Fibroblast of lung (primary cell): ENCODE measurements at places on chromosomes 1 and 21.

- peak; percentile 52 for DNase-seq
These were observed 82.8 kb downstream of the DISP1 start for GRCh38 chr1:222897527-222898190.

- peak; percentile 8 for DNase-seq
These were observed 45.8 kb upstream of the SAMSN1 start for GRCh38 chr21:14591882-14592281.

- DNase-seq, result peak; percentile 92
These were observed 69.2 kb downstream of the MORN1 start for GRCh38 chr1:2322065-2322571.

GRCh38 chr1:86779308-86780191 lies 75.2 kb downstream of the SH3GLB1 start:
- peak; percentile 88 for DNase-seq

- no peak for DNase-seq
These were observed 5.3 kb upstream of the ADAMTS5 start for GRCh38 chr21:26972192-26972591.

GRCh38 chr1:24003331-24003972 lies 23.3 kb upstream of the SRSF10 start:
- peak; percentile 82 for DNase-seq

DNA sequence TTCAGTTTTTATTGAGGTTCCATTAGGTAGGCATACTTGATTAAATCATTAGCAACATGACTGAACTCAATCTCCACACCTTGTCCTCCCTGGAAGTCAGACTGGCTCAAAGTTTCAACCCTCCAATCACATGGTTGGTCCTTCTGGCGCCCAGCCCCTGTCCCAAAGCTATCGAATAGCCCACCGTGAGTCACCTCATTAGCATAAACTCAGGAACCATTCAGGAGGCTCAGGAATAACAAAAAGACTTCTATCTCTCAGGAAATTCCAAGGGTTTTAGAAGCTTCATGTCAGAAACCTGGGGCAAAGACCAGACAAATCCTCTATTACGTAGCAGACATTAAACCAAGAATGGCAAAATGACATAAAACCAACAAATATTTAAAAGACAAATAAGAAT lies 78.6 kb downstream of the RGS2 start:
- peak; percentile 18 for DNase-seq

DNA sequence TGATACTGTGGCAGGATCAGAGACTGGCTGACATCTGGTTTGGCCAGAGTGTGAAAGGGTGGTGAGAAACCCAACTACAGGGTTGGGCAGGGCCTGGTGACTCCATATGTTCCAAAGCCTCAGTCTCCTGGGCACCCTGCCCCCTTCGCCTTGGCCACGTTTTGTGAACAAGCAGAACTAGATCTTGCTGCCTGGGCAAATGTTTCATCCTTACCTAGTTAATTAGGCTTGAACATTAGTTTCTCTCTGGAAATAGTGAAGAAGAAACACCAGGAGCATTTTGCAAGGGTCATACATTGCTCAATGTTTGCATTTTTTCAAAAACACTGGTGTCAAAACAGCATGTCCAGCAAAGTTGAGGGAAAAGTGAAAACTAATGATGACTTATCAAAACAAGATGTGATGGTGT lies 60.5 kb downstream of the MAP3K7CL start:
- no peak for DNase-seq

- no peak for DNase-seq
These were observed 23.1 kb downstream of the USP24 start for GRCh38 chr1:55192093-55192492.

DNA sequence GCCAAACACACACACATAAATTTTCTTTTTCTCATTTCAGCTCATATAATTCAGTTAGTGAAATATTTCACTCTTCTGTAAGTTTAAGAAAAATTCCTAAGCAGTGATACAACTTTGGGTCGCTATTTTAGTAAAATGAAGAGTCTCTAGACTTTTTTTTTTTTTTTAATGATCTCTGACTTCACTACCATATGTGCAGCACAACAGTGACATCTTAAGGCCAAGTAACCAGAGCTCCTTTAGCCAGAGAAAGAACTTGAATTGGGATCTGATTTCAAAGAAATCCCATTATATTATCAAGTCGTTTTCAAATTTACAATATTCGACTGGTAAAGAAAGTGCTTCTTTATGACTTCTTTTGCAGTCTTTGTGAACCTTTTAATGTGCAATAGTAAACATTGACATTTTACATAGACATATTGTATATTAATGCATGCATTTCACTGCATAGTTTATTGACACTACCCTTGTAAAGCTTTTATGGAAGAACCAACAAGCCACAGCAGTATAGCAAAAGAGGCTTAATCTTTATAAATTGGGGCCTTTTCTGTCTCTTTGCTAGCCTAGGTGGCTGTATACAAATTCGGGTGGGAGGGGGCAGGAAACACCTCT lies 62.2 kb downstream of the LRRC40 start:
- peak; percentile 76 for DNase-seq

DNA sequence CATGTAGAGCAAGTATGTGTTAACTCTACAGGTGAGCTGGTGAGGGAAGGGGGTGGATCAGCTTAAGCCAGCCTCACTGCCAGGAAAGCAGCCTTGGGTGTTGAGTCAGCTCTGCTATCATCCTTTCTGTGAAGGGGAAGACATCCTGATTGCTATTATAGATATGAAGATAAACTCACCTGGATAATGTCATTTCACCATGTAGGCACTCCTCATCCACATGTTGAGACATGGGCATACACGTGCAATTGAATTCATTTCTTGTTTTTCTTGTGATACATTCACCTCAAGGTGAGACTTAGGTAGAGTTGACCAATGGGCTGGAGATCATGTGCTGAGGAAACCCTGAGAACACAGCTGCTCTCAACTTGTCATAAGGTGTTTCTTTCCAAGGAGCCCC lies 136.9 kb downstream of the CACNA1E start:
- no peak for DNase-seq

GRCh38 chr1:63835128-63835527 lies 61.3 kb downstream of the ROR1 start:
- no peak for DNase-seq

- DNase-seq, result no peak
These were observed 157.2 kb downstream of the KAZN start for GRCh38 chr1:14755518-14756252.

- no peak for DNase-seq
These were observed 102.4 kb downstream of the BRINP2 start for GRCh38 chr1:177273141-177273540.

DNA sequence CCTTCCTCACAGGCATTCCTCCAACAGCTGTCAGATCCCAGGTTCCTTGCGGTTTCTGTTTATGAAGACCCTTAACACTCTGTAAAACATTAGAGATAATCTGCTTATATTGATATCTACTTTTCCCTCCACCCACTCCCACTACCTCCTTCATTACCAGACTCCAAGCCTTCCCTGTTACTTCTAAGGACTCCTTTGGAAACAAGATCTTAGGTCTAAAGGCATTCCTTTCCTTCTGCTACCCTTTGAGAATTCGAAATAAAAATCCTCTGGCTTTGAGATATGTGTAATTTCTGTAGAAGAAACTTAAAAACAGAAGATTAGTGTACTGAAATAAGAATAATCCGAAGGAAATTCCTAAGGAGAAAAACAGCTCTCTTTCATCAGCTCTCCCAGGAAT lies 23.7 kb upstream of the LYPLAL1 start:
- DNase-seq, result no peak

- no peak for DNase-seq
These were observed 15.9 kb downstream of the WDR4 start for GRCh38 chr21:42863504-42863870.

- DNase-seq, result peak; percentile 62
These were observed 36.0 kb downstream of the NUAK2 start for GRCh38 chr1:205285381-205286101.

DNA sequence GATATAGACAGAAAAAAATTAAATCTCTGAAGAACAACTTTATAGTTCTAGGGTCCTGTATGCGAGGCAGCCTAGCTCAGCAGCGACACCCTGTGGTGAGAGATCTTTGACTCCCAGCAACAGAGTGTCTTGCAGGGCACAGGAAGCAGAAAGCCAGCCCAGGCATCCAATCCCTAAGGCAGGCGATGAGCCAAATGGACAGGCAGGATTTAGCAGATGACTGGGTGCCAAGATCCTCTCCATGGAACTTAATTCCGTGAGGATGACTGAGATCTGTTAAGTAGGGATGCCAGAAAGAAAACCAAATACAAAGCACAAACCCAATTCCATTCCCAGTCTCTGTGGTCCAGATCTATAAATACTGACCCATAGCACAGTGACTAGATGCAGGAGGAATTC lies 38.8 kb downstream of the HLCS start:
- peak; percentile 89 for DNase-seq

- DNase-seq, result no peak
These were observed 1618.7 kb downstream of the AMY1C start for GRCh38 chr1:105368446-105368845.

GRCh38 chr1:41598325-41598724 lies 113.8 kb upstream of the EDN2 start:
- DNase-seq, result no peak

- no peak for DNase-seq
These were observed 150.2 kb downstream of the FOXD2 start for GRCh38 chr1:47587891-47588582.

DNA sequence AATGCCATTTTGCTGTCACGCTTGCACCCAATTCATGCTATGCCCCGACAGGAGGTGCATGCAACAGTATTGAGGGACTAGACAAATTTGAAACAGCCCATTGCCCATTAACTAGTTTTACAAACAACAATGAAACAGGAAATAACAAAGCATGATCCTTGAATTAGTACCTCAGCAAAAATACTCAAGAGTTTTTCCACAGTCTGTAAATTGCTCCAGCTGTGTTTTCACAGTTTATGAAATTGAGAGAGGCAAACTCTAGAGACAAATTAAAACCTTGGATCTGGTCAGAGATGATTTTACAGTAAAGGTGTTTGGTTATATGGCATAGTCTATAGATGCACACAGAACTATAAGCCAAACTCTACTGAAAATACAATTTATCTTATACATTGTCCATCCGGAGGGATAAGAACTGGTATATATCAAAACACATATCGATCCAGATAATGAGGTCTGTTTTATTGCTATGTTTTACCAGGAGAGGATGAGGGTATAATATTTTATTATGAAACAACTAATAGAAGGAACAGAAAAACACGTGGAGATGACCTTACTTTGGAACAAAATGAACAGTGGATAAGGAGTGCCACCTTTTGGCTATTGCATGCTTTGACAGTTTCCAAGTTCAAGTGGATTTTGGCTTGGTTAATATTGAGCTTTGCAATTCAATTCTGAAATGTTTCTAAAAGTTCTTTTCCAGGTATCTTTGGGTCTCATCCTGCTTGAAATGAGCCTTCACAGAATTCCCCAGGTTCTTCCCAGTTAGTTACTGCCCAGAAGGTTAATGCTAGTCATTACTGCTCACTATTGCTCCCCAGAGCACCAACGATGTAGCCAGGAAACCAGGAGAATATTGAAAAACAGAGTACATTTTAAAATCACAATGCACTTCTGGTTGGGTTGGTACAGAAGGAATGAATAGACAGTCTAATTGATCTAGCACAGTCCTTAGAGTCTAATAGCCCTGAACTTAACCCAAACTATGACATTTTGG lies 45.7 kb downstream of the ZC3H11B start:
- DNase-seq, result peak; percentile 65

DNA sequence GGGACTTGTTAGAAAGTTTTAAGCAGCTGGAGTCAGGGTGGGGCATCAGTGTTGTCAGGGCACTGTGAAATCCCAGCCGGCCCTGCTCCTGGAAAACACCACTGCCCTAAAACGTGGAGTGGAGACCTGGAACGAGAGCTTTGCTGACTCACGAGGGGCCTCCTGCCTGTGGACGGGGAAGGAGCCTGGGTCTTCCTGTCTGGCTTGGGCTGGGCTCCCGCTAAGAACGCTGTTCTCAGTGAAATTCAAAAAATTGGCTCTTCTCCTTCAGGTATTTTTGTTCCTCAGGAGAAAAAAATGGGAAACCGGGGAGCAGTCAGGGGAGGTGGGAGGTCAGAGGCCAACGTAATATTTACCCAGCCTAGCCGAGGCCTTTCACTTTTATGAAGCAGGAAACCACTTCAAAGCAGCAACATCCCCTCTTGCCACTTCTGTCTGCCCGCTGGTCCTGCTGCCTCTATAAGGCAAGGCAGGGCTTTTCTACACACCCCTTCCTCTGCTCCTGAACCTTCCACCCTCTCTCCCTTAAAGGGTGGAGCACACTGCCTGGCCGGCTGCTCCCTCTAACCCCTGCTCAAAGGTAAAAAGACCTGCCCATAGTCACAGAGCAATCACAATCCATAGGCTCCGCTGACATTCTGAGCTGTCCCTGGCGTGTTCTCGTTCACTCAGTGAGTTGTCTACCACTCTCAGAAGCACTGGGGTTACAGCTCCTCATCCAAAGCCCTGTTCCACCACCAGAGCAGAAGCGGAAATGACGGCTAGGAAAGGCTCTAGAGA lies 8.0 kb downstream of the PLXNA2 start:
- peak; percentile 88 for DNase-seq

DNA sequence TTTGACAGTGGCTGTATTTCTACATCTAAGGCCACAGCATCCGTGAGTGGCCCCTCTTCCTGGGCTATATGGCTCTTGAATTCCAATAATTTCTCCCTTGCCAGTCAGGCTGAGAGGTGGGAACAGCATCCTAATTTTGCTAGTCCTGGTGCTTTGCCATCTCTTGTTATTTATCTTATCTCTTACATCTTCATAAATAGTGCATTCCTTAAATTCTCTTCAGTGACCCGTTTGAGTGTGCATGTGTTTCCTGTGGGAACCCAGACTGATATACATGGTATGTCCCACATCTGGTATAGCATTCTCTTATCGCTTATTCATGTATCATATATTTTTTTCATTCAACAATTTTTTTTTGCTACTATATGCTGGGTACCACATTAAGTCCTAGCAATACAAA lies 9.9 kb downstream of the S100A11 start:
- peak; percentile 17 for DNase-seq

DNA sequence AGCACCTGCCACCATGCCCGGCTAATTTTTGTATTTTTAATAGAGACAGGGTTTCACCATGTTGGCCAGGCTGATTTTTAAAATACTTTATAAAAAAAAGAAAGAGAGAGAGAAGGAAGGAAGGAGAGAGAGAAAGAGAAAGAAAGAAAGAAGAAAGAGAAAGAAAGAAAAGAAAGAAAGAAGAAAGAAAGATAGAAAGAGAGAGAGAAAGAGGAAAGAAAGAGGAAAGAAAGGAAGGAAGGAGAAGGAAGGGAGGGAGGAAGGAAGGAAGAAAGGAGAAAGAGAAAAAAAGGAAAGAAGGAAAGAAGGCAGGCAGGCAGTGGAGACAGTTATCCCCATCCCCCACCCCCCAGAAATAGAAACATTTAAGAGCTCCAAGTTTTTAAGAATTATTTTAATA lies 69.9 kb downstream of the TOMM20 start:
- no peak for DNase-seq

GRCh38 chr1:34759503-34760357 lies at the start of gene GJB4:
GJB4 (plus strand) TSS chr1:34759740; CDS start chr1:34761255, 1,515 bp downstream.
- DNase-seq, result no peak
